ENCODE measurements at places on chromosomes 3 and 15.

- DNase-seq = no peak
Observed at GRCh38 chr15:51046799-51047449, 47.8 kb downstream of the TNFAIP8L3 start.

- DNase-seq = no peak
Observed at GRCh38 chr3:69811452-69812401, 72.5 kb downstream of the MITF start.

DNA sequence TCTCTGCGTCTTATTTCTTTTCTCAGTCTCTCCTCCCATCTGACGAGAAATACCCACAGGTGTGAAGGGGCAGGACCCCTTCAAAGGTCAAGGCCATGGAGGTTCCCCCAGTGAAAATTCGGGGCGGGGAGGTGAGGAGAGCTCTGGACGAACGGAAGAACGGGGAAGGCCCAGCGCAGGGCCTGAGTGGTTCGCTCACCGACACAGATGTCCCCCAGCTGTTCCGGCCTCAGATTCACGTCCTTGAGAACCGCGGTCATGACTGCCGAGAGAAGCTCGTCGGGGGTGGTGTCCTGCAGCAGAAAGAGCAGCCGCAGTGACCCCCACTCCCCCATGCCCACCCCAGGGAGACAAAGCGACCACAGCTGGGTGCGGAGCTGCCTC, 542 bp downstream of the ACAA1 start:
- no peak for DNase-seq

DNA sequence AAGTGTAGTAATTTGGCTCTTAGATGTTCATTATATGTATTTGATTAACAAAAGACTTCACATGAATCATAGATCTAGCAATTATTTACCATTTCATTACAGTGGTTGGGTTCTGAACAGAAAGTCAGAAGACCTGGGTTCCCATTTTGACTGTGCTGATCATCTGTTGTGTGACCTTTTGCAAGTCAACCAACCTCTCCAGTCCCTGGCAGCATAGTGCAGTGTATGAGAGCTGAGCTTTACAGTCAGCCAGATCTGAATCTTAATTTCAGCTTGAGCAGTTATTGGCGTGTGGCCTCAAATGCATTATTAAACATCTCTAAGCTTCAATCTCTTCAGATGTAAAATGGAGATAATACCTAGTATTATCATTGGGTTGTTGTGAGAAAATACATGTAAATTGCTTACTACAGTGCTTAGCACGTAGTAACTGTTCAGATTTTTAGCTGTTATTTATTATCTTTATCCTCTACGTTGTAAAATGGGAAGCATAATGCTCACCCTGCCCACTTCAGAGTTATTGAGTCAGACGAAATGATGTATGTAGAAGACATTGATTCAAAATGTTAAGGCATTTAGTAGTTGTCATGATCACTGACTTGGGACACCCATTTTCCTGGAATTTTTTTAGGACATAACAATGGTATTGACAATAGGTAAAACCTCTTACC, 104.0 kb downstream of the KLHL25 start:
- DNase-seq = no peak

- no peak for DNase-seq
Observed at GRCh38 chr3:34969513-34969912, 669.8 kb upstream of the ARPP21 start.

DNA sequence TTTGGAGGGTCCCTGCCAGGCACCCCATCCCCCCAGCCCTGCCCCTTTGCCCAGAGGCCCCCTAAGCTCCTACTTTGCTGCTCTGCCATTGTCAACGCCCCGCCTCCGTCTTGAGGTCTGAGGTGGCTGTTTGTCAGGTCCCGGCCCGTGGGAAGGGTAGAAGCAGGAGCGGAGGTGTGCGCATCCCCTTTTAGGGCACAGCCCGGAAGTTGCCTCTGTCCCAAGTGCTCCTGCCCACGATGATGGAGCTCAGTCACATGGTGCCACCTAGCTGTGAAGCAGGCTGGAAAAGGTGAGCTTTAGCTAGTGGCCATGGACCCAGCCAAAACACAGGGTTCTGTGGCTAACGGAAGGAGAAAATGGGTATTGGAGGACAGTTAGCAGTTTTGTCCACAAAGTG, 28.5 kb upstream of the LCTL start:
- no peak for DNase-seq

GRCh38 chr15:29792426-29793159, 29.7 kb downstream of the TJP1 start:
- DNase-seq = no peak

GRCh38 chr3:169323578-169324451, 339.7 kb downstream of the MECOM start:
- DNase-seq = no peak

DNA sequence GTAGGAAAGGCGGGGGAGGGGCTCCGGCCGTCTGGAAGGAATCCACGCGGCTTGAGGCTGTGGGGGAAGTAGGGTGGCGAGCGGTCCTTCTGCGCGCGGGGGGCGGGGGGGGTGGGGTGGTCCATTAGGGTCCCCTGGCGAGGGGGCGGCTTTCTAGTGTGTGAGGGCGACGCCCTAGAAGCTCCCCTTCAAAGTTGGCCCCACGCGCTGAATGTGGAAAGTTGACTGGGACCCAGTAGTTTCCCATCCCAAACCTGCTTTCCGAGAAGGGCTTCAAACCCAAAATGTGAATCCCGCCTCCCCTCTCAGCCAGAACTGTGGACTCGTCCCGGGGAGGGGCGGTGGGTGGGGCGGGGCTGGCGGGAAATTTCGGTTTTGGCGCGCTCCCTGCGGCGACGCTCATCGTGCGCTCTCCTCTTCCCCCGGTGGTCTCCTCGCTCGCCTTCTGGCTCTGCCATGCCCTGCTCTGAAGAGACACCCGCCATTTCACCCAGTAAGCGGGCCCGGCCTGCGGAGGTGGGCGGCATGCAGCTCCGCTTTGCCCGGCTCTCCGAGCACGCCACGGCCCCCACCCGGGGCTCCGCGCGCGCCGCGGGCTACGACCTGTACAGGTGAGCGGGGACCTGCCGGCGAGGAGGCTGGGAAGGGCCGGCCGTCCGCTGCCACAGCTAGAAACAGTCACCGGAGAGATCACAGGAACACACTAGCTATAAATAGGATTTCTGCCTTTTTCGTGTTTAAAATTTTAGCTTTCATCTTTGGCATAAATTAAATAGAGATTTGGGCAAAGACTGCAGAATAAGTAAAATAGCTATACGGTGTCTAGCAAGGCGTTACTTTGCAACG, 790 bp downstream of the DUT start:
- peak; percentile 52 for DNase-seq

DNA sequence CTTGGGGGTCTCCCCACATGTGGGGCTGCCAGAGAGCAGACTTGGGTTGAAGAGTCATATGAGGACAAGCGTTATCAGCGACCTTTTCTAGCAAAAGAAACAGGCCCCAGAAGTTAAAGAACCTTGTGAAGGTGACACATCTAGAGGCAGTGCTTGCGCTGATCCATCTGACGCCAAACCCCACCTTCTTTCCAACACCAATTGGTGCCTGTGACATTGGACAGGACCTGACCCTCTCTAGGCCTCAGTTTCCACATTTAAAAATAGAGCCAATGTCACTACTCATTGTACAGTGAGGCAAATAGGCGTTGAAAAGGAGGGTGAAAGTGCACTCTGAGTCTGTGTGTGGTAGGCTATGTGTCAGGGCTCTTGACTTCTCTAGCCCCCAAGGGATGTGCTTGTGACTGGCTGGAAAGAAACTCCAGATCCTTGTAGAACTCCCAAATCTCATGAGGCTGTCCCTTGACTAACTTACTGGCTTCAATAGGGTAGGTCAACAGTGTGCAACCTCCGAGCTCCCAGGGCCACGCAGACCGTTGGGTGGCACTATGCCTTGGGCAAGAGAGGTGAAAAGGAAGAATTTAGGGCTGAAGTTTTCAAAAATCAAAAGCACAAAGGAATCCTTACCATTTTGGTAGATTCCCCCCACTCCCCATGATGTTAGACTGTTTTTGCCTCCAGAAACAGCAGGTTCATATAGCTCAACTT, 666 bp upstream of the FAM219B start:
- no peak for DNase-seq

- no peak for DNase-seq
Observed at GRCh38 chr3:53776494-53777101, 69.6 kb downstream of the CHDH start.

DNA sequence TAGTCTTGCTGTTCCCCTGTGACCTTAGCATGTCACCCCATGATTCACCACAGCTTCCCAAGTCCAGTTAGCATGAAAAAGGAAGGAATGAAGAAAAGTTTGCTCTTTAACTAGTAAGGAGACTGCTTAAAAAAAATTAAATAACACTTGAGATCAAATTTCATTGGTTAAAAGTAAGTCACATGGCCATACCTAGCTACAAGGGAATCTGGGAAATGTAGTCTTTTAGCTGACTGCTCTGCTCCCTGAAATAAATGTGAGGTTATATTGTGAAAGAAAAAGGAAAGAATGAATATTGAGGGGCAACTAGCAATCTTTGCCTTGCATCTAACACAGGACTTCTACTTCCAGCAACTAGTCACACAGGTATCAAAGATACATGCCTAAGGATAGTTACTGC, 84.7 kb upstream of the LRRN1 start:
- DNase-seq = no peak

DNA sequence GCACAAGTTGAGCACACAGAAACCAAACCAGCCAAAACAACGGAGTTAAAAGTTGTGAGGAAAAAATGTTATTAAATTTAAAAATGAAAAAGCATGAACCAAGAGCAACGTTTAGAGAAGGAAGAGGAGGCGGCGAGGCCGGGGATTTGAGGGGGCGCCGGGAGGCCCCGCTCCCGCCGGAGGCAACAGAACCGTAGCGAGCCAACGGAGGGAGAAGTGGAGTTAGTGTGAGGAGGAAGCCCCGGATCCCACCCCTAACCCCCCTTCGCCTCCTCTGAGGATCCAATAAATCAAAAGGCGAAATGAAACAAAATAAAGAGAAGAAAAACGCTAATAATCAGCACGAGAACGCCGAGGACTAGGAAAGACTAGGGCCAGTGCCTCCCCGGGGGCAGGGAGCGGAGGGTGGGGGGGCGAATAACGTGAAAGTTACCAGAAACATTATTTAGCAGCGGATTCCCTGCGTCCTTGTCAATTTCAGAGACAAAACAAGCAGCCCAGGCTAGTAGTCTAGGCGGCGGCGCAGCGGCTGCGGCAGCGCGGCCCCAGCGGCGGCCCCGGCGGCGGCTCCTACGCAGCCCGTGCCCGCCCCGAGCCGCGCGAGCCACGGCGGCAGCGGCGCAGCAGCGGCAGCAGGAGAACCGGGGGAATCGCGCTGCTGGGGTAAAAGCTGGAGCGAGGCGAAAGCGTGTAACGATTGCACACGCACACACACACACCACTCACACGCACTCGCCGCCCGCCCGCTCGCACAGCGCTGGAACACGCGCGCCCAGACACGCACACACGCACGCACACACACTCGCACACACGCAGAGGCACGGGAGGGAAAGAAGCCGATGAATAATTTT, 1.7 kb downstream of the MEIS2 start:
- DNase-seq = no peak

GRCh38 chr3:195703776-195704175, 17.0 kb upstream of the MUC20 start:
- no peak for DNase-seq

DNA sequence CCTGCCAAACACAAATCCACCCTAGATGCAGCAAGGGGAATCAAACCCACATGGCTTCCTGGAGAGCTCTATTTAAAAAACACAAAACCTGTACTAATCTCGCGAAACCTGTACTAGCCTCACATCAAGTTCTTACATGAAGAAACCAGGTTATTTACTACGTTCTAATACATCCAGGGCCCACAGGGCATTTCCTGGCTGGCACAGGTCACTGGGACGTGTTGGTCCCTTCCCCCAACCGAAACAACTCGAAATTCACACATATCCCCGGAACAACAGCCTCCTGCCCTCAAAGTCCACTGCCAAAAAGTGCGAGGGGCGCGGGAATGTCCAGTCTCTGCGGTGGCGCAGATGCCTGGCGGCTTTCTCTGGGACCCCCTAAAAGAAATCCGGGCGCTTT, 955 bp downstream of the CDCP1 start:
- no peak for DNase-seq

DNA sequence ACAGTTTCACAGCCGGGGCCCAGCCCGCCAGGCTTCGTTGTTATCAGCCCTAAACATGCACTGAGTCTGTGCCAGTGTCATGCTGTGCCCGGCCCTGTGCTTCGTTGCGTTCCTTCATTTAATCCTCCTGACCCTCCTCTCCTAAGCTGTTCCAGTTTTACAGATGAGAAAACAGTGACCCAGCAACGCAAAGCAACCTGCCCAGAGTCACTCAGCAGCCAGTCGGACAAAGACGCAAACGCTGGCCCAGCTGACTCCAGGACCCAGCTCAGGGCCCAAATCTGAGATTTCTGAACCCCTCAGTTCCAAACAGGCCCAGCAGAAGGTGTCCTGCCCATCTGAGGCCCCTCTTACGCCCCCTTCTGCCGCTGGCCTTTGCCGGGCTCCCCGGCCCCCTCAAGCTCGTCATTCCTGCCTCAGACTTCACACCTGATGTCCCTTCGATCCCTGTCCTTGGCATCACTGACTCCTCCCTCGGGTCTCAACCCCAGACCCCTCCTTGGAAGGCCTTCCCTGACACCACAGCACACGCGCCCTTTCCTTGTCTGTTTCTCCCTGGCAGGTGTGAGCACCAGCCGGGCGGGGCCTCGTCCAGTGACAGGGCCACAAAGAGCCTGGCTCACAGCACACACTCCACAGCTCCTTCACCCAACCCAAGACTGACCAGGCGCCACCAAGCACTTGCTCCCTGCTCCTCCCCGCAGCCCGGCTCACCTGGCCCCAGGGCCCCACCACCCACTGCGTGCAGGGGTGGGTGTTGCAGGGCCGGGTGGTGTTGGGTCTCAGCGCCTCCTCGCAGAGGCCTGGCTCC, 48.1 kb downstream of the ADAMTS7 start:
- DNase-seq = no peak

- no peak for DNase-seq
Observed at GRCh38 chr3:139561959-139562676, 22.6 kb upstream of the RBP1 start.

DNA sequence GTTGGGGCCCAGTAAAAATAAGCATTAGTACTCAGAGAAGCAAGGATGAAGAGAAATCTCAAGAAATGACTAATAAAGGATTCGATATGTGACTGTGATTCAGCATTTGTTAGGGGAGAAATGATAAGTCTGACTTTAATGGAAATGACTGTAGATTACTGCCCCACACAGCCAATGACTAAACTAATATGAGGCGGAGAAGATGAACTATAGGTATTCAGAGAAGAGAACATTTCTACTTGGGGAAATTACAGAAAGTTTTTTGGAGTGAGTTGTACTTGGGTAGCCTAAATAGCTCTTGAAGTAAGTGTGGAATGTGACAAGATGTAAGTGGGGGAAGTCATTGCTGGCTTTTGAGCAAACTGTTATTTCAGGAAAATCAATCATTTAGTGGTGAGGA, 380.0 kb downstream of the PDCD6IP start:
- DNase-seq = no peak

DNA sequence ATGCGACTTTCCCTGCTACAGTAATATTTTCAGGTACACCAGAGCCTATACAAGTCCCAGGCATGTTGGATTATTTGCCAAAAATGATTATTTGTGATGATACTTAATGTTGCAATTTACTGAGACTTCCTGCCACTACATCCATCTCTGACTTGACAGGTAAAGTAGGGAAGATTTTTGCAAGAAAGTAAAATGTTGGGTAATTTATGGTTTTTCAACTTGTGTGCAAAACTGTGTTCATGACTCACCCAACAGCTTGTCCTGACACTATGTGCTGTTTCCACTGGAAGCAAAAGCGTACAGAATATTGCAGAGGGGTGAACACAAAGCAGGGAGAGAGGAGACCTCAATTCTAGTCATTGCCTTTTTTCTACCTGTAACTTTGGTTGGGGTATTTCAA, 5.4 kb upstream of the CRBN start:
- no peak for DNase-seq
